ENCODE measurements at places on chromosomes 2 and 18.

DNA sequence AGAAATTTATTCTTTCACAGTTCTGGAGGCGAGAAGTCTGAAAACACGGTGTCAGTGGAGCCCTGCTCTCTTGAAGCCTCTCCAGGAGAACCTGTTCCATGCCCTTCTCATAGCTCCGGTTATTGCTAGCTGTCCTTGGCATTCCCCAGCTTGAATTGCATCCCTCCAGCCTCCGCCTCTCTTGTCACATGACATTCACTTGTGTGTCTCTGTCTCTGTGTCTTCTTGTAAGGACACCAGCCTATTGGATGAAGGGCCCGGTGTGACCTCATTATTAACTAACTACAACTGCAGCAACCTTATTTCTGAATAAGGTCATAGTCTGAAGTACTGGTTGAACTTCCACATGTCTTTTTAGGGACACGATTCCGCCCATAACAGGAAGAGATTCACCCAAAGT lies 4.5 kb upstream of the PRSS56 start:
- DNase-seq = no peak

DNA sequence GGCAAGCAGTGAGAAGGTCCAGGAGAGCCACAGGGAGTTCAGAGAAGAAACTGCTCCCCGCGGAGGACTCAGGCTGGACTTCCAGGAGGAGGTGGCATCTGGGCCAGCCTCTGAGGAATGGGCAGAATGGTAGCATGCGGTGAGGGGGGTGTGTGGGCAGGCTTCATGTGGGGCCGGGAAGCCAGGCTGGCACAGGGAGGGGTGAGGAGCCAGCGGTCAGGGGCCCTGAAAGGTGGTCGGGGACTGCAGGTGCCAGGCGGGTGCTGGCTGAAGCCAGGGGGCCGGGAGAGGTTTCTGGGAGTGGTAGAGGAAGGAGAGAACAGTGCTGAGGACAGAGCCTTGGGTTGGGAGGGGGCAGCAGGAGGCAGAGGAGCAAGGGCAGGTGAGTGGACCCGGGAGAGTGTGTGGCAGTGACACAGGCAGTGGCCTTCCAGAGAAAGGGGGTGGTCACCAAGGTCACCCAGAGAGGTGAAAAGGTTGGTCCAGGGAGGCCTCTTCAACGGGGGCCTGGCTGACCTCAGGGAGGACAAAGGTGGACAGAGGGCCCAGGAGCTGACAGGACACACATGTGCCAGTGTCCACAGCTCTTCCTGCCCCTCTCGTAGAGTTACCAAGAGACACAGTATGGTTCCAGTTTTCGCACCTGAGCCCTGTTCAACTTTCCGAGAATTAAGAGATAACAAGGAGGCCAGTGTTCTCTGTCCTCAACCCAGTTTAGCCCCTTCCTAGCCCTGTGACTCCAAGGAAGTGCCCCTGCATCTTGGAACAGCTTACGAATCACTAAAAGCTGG lies 101.2 kb upstream of the ASB18 start:
- no peak for DNase-seq

DNA sequence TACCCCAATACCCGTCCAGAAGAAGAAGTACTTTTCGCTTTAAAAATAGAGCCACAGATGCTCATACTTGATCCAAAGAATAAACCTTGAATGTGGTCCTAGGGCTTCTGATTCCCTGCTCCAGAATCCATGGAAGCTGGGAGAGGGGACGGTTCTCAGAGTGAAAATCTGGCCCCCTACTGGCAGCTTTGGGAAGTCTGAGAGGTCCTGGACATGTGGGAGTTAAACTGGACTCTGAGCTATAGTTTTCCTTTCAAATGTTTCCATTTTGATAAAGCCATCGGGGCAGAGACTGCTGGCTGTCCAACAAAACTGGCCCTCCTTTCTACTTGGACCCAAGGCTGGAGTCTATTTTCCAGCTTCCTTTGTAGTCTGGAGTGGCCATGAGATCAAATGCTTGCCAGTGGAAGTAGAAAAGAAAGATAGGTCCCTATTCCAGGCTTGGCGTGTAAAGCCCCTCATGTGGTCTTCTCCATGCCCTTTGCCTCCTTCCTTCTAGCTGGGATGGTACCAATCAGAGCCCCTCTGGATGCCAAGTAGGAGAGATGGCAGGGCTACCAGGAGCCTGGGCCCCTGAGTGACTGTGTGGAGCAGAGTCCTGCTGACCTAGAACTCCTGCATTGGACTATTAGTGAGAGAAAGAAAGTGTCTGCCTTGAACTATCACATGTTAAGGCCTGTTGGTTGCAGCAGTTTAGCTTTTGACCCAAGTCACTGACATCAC lies 37.7 kb upstream of the TBC1D8 start:
- DNase-seq = no peak

GRCh38 chr2:183063083-183063482 lies 15.5 kb upstream of the DUSP19 start:
- peak; percentile 54 for DNase-seq
